ENCODE measurements at places on chromosomes 3 and 15. TPM values are rescaled to one million over a fixed set of nuclear protein-coding genes. Genes with fewer than 3 reads are reported as not detected.

DNA sequence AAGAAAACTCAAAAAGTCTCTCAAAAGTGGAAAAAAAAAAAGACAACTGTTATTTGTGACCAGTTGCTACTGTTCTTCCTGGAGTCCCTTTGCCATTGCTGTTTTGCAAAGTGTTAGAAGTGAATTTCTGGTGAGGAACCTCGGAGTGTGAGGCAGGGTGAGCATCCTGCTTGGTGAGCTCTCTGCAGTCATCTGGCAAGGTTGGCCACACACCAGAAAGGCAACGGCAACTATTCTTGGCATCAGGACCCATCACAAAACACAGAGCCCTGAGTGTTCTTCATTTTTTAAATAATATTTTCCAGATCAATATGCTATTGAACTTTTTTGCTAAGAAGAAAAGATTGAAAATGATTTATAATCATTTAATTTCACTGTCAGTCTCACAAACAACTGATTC, 60.7 kb downstream of the CGNL1 start:
- H3K4me1 ChIP-seq, result no peaks in the 10 kb centered on the region
- H3K4me3 ChIP-seq, result no peak overlapping the region
- H3K27ac ChIP-seq, result no peak overlapping the region
- DNase-seq, result no peak

DNA sequence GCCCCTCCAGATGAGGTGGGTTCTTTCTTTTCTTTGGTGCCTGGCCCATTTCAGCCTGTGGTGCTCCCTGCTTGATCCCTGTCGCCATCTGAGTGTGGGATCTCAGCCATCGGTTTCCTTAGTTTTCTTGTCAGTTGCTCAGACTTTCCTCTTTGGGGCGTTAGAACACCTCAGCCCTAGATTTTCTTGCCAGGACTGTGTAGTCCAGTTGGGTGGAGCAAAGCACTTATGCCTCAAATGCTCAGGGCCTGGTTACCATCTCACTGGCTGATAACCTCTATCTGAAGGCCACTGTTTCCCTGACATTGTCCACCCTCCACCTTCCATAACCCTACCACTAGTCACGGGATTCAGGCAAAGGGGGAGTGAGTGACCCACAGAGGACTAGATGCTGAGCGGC, 208.7 kb upstream of the BHLHE40 start:
- H3K27me3 ChIP-seq, result no peaks in the 10 kb centered on the region
- H3K4me3 ChIP-seq, result no peak overlapping the region
- DNase-seq, result no peak
- H3K36me3 ChIP-seq, result no peaks in the 10 kb centered on the region
- H3K4me1 ChIP-seq, result no peaks in the 10 kb centered on the region
- no peak overlapping the region for H3K27ac ChIP-seq

DNA sequence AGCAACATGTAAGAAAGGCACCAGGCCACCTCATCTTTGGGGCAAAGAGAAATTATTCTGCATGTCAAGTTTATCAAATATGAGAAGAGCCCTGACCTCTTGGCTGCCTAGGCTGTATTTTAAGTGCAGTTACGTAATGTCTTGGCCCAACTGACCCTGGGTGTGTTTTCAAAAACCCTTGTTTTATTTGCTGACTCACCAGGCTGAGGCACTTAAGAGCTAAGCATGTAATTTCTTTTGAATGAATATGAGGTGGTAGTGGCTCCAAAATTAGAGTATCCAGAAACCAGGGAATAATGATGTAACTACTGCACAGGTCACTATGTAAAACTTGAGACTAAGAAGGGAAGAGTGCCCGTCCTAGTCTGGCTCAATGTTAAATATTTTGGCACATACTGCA, 24.3 kb downstream of the PGPEP1L start:
- peaks cover 7% of the 10 kb centered on the region for H3K4me1 ChIP-seq
- H3K27me3 ChIP-seq, result no peaks in the 10 kb centered on the region
- peak; percentile 91 for DNase-seq
- no peak overlapping the region for H3K4me3 ChIP-seq
- no peak overlapping the region for H3K27ac ChIP-seq
- no peaks in the 10 kb centered on the region for H3K36me3 ChIP-seq

DAZL gene
- total RNA-seq, result not detected

DNA sequence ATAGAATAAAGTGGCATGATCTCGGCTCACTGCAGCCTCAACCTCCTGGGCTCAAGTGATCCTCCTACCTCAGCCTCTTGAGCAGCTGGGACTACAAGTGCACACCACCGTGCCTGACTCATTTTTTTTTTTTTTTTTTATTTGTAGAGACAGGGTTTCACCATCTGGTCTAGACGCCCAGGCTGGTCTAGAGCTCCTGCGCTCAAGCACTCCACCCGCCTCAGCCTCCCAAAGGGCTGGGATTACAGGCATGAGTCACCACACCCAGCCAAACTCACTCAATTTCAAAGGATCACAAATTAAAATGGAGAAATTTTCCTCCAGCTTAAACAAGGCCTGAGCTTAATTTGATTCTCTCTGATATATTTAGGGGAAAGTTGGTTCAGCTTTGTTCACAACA, 27.3 kb upstream of the NMB start:
- DNase-seq, result peak; percentile 90
- H3K4me3 ChIP-seq, result no peak overlapping the region
- no peaks in the 10 kb centered on the region for H3K27me3 ChIP-seq
- H3K36me3 ChIP-seq, result peaks cover 73% of the 10 kb centered on the region

BTLA gene
- total RNA-seq, result not detected

DNA sequence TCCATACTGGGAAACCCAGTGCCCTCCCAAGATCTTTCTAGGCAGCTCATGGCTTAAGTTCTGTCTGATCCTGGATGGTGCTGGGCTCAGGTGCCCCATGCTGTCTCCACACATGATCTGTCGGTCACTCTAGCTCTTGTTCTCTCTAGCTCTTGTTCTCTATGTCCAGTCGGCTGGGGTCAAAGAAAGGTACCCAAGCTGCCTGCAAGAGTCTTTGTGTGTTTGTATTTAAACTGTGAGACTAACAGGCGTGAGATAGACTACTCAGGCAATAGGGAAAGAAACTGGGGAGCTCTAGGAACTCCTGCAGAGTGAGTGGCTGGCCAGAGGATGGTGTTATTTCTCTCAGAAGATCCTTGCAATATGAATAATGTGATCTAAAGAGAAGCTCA, 40.2 kb downstream of the GPR156 start:
- no peak for DNase-seq
- no peaks in the 10 kb centered on the region for H3K36me3 ChIP-seq
- H3K4me1 ChIP-seq, result no peaks in the 10 kb centered on the region
- H3K27ac ChIP-seq, result no peak overlapping the region
- no peak overlapping the region for H3K4me3 ChIP-seq
- no peaks in the 10 kb centered on the region for H3K27me3 ChIP-seq

- no peaks in the 10 kb centered on the region for H3K36me3 ChIP-seq
- peaks cover 13% of the 10 kb centered on the region for H3K4me1 ChIP-seq
- no peak for DNase-seq
- no peaks in the 10 kb centered on the region for H3K27me3 ChIP-seq
Observed at GRCh38 chr15:62933386-62933785, 109.2 kb upstream of the TPM1 start.
